Ascending aorta (tissue), 2 donors: ENCODE measurements at places on chromosomes 2 and 18. TPM values are rescaled to one million over a fixed set of nuclear protein-coding genes. Genes with fewer than 3 reads are reported as not detected.

Gene DCDC2C
- total RNA-seq: 2.4 TPM

Gene DNAJC5G
- not detected for total RNA-seq

Gene SERPINB3
- total RNA-seq: 0.21 TPM

Gene GATA6
- 89.3 TPM for total RNA-seq

Gene LRATD1
- 5.7 TPM for total RNA-seq

Gene SLC66A2
- total RNA-seq: 52.9 TPM

GRCh38 chr18:59300676-59301285 is 17.7 kb downstream of the CPLX4 start:
- H3K27ac ChIP-seq: no peak overlapping the region
- no peaks in the 10 kb centered on the region for H3K4me1 ChIP-seq
- no peak overlapping the region for H3K4me3 ChIP-seq
- no peak for DNase-seq

DNA sequence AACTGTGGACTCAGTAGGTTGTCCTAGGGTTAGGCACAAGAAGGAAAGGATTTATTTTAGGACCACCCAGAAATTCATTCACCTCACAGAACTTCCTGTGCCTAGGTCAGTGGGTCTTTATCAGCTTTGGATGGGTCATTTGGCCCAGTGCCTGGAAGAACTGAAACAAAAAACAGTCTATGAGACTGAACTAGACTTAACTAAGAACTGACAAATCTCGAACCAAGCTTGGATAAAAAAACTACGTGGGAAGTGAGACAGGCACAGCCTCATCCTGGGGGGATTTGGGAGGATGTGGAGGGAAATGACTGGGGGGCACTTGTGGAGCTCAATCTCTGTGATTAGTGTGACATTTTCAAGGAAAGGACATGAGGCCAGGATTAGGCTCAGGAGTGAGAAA is 2.3 kb upstream of the OST4 start:
- no peaks in the 10 kb centered on the region for H3K36me3 ChIP-seq
- H3K27me3 ChIP-seq: no peaks in the 10 kb centered on the region

GRCh38 chr2:104901037-104901881 is 47.3 kb downstream of the POU3F3 start:
- H3K4me3 ChIP-seq: no peak overlapping the region
- H3K4me1 ChIP-seq: no peaks in the 10 kb centered on the region
- no peaks in the 10 kb centered on the region for H3K27me3 ChIP-seq

GRCh38 chr18:54386043-54386442 is 28.3 kb downstream of the C18orf54 start:
- DNase-seq: no peak
- H3K4me1 ChIP-seq: no peaks in the 10 kb centered on the region
- no peaks in the 10 kb centered on the region for H3K27me3 ChIP-seq

DNA sequence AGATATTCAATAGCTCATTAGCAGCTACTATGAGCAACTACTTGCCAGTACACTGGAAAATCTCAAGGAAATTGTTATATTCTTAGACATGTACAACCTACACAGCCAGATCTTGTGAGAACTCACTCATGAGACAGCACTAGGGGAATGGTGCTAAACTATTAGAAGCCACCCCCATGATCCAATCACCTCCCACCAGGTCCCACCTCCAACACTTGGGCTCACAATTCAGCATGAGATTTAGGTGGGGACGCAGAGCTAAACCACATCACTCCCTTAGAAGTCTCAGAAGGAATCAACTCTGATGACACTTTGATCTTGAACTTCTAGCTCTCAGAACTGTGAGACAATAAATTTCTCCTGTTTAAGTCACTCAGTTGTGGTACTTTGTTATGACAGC is 418.3 kb upstream of the SPHKAP start:
- H3K27me3 ChIP-seq: no peaks in the 10 kb centered on the region
- no peak for DNase-seq
- H3K36me3 ChIP-seq: no peaks in the 10 kb centered on the region

DNA sequence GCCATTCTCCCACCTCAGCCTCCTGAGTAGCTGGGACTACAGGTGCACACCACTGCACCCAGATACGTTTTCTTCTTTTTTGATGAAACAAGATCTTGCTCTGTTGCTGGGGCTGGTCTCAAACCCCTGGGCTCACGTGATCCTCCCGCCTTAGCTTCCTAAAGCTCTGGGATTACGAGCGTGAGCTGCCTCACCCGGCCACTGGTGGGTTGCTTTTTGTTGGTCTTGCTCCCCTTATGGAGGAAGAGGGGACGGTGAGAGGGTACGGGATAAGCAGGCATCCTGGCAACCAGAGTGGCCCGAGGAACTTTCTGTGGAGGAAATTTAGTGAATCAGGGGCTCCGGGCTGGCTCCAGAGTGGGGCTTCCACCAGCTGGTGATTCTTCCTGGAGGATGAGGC is 222.3 kb downstream of the HDAC4 start:
- peaks cover 53% of the 10 kb centered on the region for H3K36me3 ChIP-seq
- no peak overlapping the region for H3K27ac ChIP-seq
- H3K27me3 ChIP-seq: no peaks in the 10 kb centered on the region
- no peak overlapping the region for H3K4me3 ChIP-seq
- H3K4me1 ChIP-seq: no peaks in the 10 kb centered on the region
- DNase-seq: no peak
